Activated naive CD8-positive, alpha-beta T cell treated with anti-CD3 and anti-CD28 coated beads for 36 hours (primary cell): ENCODE measurements at places on chromosomes 5 and 9. TPM values are rescaled to one million over a fixed set of nuclear protein-coding genes. Genes with fewer than 3 reads are reported as not detected.

DNA sequence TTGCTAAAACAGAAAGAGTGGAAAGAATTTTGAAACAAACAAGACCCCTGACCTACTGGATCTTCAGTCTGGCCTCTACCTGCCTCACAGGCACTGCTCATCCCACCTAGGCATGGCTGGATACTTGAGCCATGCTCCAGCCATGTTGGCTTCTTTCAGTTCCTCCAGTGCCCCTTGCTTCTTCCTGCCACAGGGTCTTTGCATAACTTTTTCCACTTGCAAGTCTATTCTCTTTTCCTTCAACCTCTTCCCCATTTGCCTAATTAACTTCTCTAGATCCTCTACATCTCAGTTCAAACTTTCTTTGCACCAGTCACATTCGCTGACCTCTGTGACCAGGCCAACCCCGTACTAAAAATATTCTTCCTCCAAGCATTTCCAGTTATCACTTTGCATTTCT lies 50.4 kb downstream of the STARD4 start:
- H3K27ac ChIP-seq, result peak overlapping the region; percentile 73
- peaks cover 15% of the 10 kb centered on the region for H3K4me1 ChIP-seq
- no peak overlapping the region for H3K4me3 ChIP-seq
- H3K27me3 ChIP-seq, result no peaks in the 10 kb centered on the region

MOCS2 gene
- 27.0 TPM for total RNA-seq

DNA sequence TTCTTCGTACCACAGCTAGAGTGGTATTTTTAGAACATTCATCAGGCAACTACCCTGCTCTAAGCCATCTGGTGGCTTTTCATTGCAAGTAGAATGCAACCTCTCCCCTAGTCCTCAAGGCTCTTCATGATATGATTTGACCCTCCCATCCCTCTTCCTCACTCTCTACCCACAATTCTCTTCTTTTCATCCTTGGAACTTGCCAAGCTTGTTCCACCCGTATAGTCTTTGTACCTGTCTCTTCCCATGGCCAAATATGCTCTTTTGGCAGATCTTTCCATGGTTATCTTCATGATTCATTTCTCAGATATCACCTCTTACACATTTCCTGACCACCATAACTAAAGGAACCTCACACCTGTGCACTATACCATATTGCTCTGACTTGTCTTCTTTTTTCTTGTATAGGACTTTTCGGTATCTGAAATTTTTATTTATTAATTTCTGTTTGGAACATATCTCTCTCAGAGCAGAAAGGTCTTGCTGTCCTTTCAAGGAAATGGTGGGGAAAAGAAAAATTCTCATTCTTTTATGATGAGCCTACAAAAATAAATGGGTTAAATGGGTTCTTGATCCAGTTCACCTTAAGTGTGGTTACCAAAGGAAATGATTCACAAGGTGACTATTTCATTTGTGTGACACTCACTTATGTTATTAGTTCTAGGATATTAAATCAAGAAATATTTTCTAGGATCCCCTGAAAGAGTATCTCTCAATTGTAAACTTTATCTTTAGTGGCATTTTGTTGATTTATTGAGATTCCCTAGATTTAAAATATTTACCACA lies 3.7 kb upstream of the CD274 start:
- peak overlapping the region; percentile 18 for H3K4me3 ChIP-seq
- peaks cover 5% of the 10 kb centered on the region for H3K36me3 ChIP-seq
- H3K4me1 ChIP-seq, result peaks cover 51% of the 10 kb centered on the region
- H3K27me3 ChIP-seq, result no peaks in the 10 kb centered on the region
- DNase-seq, result no peak
- H3K27ac ChIP-seq, result peak overlapping the region; percentile 92

GRCh38 chr5:94893412-94894135 lies 275.1 kb downstream of the SLF1 start:
- H3K27me3 ChIP-seq, result peaks cover 4% of the 10 kb centered on the region
- H3K27ac ChIP-seq, result no peak overlapping the region
- H3K4me3 ChIP-seq, result no peak overlapping the region
- H3K36me3 ChIP-seq, result no peaks in the 10 kb centered on the region
- no peak for DNase-seq

- no peaks in the 10 kb centered on the region for H3K36me3 ChIP-seq
- no peak overlapping the region for H3K4me3 ChIP-seq
- H3K4me1 ChIP-seq, result no peaks in the 10 kb centered on the region
These were observed 342.6 kb upstream of the CCNH start for GRCh38 chr5:87755360-87755759.
